ENCODE measurements at places on chromosomes 16 and 17.

- DNase-seq, result no peak
Measured at GRCh38 chr16:89536371-89536770, 24.1 kb upstream of the RPL13 start.

DNA sequence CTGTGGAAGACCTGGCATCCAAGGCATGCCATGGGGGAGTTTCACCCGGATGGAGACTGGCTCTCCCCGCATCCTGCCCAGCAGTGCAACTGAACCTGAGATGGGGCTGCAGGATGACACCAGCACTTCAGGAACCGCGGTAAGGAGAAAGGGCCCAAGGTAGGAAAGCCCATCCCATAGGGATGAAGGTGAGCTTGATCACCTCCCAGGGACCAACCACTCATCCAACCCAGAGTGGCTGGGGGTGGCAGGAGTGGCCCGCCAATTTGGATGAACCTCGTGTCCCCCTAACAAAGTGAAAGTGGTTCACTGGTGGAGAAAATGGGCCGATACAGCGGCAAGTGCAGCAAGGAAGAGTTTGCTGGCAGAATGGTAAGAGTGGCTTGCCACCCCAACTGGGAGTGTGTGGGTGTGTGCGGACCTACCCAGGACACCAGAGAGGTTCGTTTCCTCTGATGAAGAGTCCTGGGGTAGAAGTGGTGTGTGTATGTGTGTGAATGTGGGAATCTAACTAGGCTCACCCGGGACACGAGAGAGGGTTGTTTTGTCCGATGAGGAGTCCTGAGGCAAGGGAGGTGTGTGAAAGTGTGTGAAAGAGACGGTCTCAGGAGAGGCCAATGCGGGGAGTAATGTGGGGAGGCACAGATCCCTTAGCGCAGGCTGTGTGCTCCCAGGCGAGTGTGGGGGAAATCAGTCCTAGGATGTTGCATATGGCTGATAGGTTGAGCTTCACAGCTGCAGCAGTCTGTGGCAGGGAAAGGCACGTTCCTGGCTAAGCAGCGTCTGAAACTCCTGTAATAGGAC is 22.6 kb downstream of the ACSM1 start:
- no peak for DNase-seq

DNA sequence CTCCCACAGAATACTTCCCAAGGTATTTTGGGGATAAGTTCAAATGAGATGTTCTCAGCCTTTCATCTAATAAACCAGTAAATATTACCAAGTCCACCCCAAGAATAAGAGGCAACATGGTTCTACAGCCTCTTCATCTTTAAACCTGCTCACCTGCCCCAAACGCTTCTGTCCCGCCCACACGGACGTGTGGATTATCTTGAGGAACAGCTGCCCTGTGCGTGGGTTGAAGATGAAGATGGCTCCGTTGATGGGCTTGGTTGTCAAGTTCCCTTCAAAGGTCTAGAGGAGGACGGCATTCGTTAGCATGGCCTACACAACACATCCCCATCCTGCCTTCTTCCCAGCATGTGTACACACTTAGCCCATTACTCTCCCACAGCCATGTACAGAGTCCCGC is 8.4 kb upstream of the RILP start:
- DNase-seq, result no peak

GRCh38 chr16:78543023-78543422 is 443.6 kb downstream of the WWOX start:
- no peak for DNase-seq

- no peak for DNase-seq
Measured at GRCh38 chr16:23966597-23967394, 131.0 kb downstream of the PRKCB start.

GRCh38 chr17:9926150-9926804 is 21.2 kb upstream of the RCVRN start:
- no peak for DNase-seq

- DNase-seq, result no peak
Measured at GRCh38 chr16:69064764-69065313, 40.6 kb upstream of the HAS3 start.

DNA sequence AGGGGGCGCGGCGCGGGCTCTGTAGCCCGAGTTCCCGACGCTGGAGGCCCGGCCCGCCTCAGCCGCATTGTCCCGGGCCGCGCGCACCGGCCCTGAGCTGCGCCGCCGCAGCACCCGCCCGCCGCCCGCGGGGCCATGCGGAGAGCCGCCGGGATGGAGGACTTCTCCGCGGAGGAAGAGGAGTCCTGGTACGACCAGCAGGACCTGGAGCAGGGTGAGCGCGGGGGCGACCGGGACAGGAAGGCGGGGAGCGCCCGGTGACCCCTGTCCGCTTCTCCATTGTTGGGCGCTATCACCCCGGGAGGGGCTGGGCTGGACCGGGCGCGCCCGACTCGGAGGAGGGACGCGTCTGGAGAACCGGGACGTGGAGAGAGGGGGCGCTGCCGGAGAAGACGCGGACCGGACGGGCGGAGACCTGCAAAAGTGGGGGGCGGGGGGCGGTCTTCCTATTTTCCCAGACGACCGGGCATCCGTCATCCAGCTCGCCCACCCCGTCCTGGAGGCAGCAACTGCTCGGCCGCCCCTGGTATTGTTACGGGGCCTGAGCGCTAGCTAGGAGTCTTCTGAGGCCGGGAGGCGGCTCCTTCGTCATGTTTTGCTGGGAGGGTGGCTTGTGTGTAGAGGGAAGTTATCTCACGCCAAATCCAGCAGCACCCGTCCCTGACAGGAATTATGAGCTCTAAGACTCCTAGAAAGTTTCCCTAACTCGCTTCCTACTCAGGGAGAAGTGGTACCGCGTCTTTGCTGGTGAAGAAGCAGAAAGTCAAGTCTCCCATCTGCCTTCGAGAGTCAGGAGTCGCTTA is 678 bp downstream of the CDR2L start:
- DNase-seq, result no peak

DNA sequence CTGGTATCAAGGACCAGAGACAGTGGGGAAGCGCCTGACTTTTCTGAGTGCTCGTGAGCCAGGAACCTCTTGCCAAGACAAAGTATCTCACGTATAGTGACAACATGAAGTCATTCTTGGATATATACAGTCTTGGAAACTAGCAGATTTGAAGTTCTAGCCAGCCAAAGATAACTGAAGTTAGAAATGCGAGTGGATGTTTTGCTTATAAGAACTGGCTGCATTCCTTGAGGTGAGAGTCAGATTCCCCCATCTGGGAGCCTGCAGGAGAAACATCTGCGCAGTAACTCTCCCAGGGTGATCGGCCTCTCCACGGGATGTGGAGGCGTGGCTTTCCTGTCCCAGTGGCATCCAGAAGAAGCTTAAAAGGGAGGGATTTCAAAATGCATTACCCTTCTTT is 89.8 kb downstream of the SHISA6 start:
- no peak for DNase-seq

GRCh38 chr17:920190-920589 is 59.4 kb downstream of the NXN start:
- DNase-seq, result no peak

DNA sequence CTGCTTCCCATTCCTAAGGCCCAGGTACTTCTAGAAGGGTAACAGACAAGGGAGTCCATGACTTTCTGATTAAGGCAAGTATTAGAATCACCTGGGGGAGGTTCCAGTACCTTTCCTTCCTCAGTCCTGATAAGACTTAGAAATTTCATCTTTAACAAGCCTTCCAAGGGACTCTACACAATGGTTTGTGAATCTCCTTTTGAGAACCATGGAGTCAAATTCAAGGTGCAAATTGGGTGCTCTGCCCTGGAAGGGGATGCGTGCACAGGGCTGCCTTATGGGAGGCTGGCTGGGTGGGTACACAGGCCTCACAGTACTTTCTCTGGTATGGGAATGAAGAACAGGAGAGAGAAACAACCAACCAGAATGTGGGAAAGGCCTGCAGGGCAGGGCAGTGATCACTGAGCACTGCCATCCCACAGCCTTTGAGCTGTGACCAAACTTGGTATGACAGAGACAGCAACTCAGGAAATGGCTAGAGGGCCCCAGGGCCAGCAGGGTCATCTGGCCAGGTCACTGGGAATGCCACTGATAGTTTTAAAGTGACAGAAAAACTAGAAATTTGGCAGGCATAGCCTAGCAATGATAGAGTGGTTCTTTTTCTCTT is 3.6 kb upstream of the TMIGD1 start:
- no peak for DNase-seq

DNA sequence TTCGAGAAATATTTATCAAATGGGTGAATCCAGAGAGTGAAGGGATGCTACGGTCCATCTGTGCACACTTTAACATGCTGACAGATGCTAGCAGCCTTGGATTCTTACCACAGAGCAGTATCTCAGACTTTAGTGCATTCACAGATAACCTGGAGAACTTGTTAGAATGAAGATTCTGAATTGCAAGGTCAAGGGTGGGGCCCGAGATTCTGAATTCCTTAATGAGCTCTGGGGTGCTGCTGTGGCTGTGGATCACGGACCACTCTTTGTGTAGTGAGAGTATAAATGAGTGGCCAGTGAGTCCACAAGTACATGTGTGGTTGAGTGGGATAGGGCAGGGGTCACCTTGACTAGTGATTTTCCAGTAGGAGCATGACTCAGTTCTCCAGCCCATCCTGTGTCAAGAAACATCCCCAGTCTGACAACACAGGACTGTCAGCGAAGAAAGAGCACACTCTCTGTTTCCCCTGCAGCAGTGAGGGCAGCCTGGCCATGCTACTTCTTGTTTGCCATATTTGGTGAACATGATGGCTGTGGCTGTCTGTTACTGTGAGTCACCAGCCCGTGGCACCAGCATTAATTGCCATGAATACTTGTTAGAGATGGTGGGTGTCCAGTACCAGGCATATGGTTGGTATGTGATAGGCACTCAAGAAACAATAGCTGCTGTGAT is 13.0 kb upstream of the SALL1 start:
- DNase-seq, result no peak

DNA sequence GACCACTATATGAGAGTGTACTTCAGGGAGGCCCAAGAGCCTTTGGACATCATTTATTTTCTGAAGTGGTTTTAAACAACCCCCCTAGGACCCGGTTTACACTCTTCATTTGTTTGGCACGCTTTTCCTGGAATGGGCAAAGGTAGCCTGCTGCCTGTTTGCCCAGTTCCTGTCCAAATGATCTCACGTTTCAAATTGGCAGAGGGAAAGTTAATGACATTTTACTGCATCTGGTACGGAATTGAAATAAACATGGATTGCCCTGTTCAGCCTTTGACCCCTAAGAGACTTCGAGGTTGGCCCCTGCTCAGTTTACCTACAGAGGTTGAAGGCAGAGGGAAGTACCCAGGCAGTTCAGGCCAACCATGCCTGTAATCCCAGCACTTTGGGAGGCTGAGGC is 5.8 kb upstream of the RPRML start:
- DNase-seq, result no peak

- DNase-seq, result no peak
Measured at GRCh38 chr16:27118526-27118925, 51.8 kb downstream of the C16orf82 start.

DNA sequence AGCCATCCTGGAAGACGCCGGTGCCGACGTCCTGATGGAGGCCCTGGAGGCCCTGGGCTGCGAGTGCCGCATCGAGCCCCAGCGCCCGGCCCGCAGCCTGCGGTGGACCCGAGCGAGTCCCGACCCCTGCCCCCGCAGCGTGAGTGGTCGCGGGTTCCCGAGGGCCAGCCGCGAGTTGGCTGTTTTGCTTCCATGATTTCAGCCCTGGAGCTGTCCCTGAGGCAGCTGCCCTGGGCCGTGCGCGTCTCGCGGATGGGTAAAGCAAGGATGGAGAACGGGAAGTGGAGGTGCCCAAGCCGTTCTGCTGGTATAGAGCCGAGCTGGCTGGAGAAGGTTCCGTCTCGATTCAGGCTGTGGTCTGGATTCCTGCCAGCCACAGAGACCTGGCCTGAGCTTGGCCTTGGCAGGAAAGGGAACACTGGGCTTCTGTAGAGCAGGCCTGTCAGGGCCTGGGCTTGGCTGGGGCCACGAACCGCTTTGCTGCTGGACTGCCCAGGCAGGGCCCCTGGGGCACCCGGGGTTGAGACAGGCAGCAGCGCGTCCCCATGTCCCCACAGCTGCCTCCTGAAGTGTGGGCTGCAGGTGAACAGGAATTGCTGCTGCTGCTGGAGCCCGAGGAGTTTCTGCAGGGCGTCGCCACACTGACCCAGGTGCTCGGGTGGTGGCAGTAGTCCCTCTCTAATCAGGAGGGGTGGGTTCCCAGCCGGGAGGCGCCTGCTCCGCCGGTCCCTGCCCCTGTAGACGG is 941 bp upstream of the MRPS34 start:
- DNase-seq, result no peak

DNA sequence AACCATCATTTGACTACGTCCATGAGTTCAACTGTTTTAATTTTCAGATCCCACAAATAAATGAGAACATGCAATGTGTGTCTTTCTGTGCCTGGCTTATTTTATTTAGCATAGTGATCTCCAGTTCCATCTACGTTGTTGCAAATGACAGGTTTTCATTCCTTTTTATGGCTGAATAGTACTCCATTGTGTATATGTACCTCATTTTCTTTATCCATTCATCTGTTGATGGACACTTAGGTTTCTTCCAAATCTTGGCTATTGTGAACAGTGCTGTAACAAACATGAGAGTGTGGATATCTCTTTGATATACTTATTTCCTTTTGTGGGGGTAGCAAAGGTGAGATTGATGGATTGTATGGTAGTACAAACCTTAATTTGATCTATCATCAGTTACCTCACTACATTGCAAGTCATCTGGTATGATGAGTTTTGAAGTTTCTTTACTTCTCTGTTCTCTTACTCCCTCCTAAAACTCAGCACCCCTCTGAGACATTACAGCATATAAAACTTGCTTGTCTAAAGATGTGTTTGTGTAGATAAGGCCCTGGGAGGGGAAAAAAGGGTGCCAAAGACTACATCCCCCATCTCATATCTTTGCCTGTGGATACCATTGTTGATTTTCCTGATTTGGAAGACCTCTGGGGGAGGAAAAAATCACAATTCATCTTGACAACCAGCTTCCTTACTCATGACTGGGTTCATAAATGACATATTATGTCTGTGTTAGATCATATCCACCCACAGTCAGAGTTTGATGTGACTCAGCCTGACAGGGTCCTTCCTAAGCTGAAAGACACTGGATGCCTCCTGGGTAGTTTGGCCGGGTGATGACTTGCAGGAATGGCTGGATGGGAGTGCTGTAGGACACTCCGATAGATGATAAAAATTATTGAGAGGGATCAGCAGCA is 47.6 kb downstream of the ABCA9 start:
- no peak for DNase-seq

GRCh38 chr17:61581611-61582349 is 9.2 kb downstream of the NACA2 start:
- DNase-seq, result no peak

GRCh38 chr16:57977418-57978069 is 6.6 kb upstream of the CNGB1 start:
- DNase-seq, result no peak

DNA sequence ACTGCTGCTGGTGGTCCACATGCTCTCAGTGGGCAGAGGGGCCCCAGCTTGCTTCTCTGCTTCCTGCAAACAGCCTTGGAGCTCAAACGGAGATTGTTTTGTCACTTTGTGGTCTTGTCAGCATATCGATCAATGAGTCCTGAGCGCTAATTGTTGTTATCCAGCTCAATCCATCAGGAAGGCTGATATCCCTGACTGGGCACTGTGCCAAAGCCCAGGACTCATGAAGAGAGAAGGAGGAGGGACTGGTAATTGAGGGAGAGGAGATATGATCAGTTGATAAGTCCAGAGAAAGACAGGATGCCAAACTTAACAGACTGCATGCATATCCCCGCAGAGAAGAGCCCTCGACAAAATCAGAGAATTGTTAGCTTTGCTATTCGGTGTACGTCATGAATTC is 58.6 kb upstream of the DNAH9 start:
- no peak for DNase-seq

- DNase-seq, result no peak
Measured at GRCh38 chr17:80765241-80765961, 220.8 kb downstream of the RPTOR start.
